ENCODE measurements at places on chromosomes 3 and 15.

DNA sequence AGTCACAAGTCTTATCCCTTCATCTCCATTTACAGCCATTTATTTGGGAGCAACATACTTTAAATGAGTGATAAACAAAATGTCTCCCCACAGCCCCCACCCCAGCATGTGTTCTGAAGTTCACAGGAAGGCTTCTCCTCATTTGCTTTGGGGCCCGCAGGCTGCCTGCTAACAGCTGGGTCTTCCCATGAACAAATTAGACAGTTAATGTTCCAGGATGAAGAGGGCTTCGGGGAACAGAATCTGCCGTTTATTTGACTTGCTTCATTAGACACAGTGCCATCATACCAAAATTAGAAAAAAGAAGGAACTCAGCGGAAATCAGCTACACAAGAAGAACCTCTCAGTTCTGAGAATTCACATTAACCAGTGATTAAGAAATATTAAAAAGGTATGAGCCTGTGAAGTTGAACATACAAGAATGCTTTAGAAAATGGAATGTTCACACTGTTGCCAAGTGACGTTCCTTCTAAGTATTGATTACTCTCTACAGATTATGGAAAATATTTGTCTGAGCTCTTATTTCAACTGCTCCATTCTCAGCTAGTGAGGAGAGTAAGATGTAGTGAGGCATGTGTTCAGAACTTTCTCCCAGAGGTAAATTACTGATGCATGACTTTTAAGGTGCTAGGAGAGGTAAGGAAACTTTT is 107.5 kb upstream of the THBS1 start:
- no peak for DNase-seq

GRCh38 chr3:191026746-191027145 is 164.3 kb upstream of the GMNC start:
- DNase-seq: no peak

- DNase-seq: no peak
These were observed 44.5 kb upstream of the FNDC3B start for GRCh38 chr3:171994646-171995428.

DNA sequence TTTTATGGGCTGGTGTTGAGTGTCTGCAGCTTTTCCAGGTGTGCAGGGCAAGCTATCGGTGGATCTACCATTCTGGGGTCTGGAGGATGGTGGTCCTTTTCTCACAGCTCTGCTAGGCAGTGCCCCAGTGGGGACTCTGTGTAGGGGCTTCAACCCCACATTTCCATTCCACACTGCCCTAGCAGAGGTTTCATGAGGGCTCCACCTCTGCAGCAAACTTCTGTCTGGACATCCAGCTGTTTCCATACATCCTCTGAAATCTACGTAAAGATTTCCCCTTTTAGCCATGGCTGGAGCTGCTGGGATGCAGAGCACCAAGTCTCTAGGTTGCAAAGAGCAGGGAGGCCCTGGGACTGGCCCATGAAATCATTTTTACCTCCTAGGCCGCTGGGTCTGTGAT is 11.6 kb downstream of the RFX7 start:
- no peak for DNase-seq

DNA sequence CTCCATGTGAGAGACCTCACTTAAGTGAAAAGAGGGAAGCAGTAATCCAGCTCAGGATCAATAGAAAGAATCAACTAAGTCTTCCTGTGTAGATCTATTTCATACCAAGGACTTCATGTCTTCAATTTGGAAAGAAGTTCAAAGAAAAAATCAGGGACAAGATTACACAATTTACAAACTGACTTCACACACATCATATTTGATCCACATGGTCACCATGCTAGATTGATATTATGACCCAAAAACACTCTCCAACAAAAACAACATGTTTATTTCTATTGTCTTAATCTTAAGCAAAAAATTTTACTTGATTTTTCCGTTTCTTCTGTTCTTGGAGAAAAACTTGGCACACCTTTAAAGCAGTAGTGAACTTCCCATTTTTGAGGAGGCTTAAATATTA is 76.3 kb downstream of the THBS1 start:
- no peak for DNase-seq

- DNase-seq: no peak
These were observed 1.2 kb downstream of the ALDH1A2 start for GRCh38 chr15:58064082-58064979.

- no peak for DNase-seq
These were observed 11.3 kb upstream of the ARHGEF3 start for GRCh38 chr3:56812754-56813652.

DNA sequence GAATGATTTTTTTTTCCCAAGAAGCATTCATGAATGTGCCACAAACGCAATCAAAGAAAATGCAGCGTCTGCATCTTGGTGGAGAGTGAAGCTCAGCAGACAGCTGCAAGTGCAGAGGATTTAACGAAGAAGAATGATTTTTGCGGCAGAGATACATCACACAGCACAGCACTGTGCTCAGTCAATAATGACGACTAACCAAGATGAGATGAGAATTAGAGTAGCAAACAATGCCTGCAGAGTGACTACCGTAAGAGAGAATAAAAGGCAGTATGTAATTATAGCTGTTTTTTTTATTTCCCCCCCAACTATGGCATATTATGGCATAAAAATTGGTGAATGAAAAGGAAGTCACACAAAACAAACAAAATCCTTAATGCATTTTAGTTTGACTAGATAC is 218.0 kb upstream of the ROBO1 start:
- DNase-seq: no peak

All from stimulated activated CD4-positive, alpha-beta T cell treated with anti-CD3 and anti-CD28 coated beads, Interleukin-2, amount 100 ng/mL, for 4 hours (primary cell).